ENCODE measurements at places on chromosomes 4 and X. TPM values are rescaled to one million over a fixed set of nuclear protein-coding genes. Genes with fewer than 3 reads are reported as not detected.

GRCh38 chrX:120604361-120604782 is 471 bp downstream of the MCTS1 start:
- H3K36me3 ChIP-seq = peaks cover 4% of the 10 kb centered on the region
- H3K27me3 ChIP-seq = no peaks in the 10 kb centered on the region
- peaks cover 13% of the 10 kb centered on the region for H3K4me1 ChIP-seq
- DNase-seq = peak; percentile 64
- peak overlapping the region; percentile 98 for H3K27ac ChIP-seq
- peak overlapping the region; percentile 95 for H3K4me3 ChIP-seq

DNA sequence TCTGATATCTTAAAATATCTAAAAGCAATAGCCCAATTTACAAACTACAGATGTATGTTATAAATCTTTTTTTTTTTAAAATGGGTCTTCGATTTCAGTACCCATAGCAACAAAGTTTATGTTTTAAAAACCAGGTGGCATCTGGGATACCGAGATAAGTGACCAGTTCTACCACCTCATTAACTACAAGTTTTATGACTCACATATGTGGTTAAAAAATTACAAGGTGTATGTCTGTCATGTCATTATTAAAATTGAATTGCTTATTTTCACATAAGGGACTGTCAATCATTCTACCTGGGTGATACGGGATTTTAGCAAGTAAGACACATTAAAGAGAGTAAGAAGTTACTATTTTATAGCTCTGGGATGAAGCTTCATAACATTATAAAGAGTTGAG is 192.0 kb upstream of the ETNPPL start:
- H3K4me1 ChIP-seq = peaks cover 3% of the 10 kb centered on the region
- no peak overlapping the region for H3K4me3 ChIP-seq
- no peak for DNase-seq
- H3K27me3 ChIP-seq = peaks cover 31% of the 10 kb centered on the region
- no peak overlapping the region for H3K27ac ChIP-seq
- no peaks in the 10 kb centered on the region for H3K36me3 ChIP-seq

DNA sequence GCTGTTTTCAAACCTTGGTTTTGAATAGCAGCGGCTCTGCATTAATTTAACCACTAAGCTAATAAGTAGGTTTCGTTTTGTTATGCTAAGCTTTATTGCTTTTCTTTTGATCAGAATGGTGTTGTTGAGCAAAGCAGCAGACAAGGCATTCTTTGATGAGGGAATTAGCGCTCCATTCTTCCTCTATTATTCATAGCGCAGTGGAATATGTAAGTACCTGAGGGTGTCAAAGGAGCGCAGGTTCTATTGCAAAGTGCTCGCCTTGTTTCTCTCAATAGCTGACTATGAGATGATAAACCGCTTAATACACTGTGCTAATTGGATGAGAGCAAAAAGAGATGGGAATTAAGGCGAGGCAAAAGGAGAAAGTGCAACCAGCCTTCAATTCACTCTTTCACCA is 16.3 kb downstream of the ARX start:
- H3K36me3 ChIP-seq = peaks cover 2% of the 10 kb centered on the region
- peaks cover 8% of the 10 kb centered on the region for H3K4me1 ChIP-seq
- peaks cover 24% of the 10 kb centered on the region for H3K27me3 ChIP-seq
- no peak for DNase-seq
- H3K27ac ChIP-seq = no peak overlapping the region

- no peaks in the 10 kb centered on the region for H3K36me3 ChIP-seq
- DNase-seq = no peak
- H3K27me3 ChIP-seq = peaks cover 2% of the 10 kb centered on the region
- H3K4me3 ChIP-seq = no peak overlapping the region
Observed at GRCh38 chrX:31093639-31093975, 21.8 kb upstream of the FTHL17 start.

GRCh38 chr4:168646001-168646768 is 149.3 kb downstream of the PALLD start:
- peaks cover 26% of the 10 kb centered on the region for H3K27me3 ChIP-seq
- no peak overlapping the region for H3K4me3 ChIP-seq
- no peaks in the 10 kb centered on the region for H3K4me1 ChIP-seq
- no peak for DNase-seq

DNA sequence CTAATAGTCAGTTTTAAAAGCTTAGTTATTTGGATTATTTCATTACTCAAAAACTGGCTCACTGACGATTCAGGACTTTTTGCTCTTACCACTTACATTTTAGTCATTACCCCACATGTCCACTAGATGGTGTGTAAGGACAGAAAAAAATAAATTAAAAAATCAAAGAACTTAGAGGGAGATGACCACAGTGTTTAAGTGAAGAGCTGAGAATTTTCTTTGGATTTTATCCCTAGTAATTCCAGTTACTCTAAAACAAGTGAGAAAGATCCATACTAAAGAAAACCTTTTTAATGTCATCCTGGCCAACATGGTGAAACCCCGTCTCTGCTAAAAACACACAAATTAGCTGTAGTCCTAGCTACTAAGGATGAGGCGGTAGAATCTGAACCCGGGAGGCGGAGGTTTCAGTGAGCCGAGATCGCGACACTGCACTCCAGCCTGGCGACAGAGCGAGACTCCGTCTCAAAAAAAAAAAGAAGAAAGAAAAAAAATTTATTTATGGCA is 26.4 kb upstream of the TMPRSS11B start:
- no peak overlapping the region for H3K27ac ChIP-seq
- DNase-seq = no peak
- peaks cover 8% of the 10 kb centered on the region for H3K27me3 ChIP-seq
- peak overlapping the region; percentile 10 for H3K4me3 ChIP-seq

- no peak overlapping the region for H3K27ac ChIP-seq
- no peak overlapping the region for H3K4me3 ChIP-seq
- H3K27me3 ChIP-seq = no peaks in the 10 kb centered on the region
- H3K36me3 ChIP-seq = no peaks in the 10 kb centered on the region
- no peaks in the 10 kb centered on the region for H3K4me1 ChIP-seq
Observed at GRCh38 chrX:114962209-114962608, 55.2 kb downstream of the IL13RA2 start.

- H3K36me3 ChIP-seq = no peaks in the 10 kb centered on the region
- H3K27me3 ChIP-seq = peaks cover 4% of the 10 kb centered on the region
Observed at GRCh38 chr4:153181700-153182099, 22.5 kb upstream of the TRIM2 start.

- no peak for DNase-seq
- H3K4me1 ChIP-seq = peaks cover 15% of the 10 kb centered on the region
- no peak overlapping the region for H3K4me3 ChIP-seq
- no peaks in the 10 kb centered on the region for H3K27me3 ChIP-seq
- no peak overlapping the region for H3K27ac ChIP-seq
Observed at GRCh38 chrX:9626379-9626778, 139.3 kb downstream of the GPR143 start.

DNA sequence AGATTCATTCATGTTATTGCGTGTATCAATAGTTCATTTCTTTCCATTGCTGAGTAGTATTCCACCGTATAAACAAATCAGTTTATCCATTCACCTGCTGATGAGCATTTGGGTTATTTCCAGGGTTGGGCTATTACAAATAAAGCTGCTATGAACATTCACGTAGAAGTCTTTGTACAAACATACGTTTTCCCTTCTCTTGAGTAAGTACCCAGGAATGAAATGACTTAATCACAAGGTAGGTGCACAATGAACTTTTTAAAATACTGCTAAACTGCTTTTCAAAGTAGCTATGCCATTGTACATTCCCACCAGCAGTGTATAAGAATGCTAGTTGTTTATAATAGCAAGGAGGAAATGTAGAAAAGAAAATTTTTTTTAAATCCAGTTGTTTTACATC is 35.9 kb downstream of the SYTL4 start:
- no peak for DNase-seq
- H3K36me3 ChIP-seq = no peaks in the 10 kb centered on the region

Gene TMEM156
- 18.8 TPM for total RNA-seq

Gene FAM9B
- total RNA-seq = not detected

Gene TLR8
- not detected for total RNA-seq
